ENCODE measurements at places on chromosomes 3 and 15.

DNA sequence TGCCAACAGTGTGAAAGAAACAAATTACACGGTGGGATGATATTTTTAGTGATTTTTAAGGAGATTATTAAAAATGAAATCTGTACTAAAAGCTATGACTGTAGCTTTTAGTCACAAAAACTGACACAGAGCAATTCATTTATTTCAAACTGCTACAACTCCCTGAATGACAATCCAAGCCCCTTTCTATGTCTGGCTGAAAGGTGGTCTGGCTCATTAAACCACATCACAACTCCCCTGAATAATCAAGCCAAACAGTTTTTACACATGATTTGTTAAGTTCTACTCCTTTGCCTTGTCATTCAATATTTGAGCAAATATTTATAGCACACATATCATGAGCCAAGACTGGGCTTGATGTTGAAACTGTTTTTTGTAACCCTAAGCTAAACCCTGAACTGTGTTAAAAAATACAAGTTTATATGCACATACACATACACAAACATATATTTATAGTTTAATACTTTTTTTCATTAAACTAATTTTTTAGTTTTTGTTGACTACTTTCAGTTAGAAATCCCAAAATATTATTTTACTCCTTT, 125.5 kb downstream of the RBMS3 start:
- no peak for DNase-seq

GRCh38 chr3:127133971-127134370, 59.0 kb upstream of the PRR23E start:
- DNase-seq: no peak

GRCh38 chr3:127629467-127630403, 750 bp downstream of the PODXL2 start:
- peak; percentile 16 for DNase-seq

DNA sequence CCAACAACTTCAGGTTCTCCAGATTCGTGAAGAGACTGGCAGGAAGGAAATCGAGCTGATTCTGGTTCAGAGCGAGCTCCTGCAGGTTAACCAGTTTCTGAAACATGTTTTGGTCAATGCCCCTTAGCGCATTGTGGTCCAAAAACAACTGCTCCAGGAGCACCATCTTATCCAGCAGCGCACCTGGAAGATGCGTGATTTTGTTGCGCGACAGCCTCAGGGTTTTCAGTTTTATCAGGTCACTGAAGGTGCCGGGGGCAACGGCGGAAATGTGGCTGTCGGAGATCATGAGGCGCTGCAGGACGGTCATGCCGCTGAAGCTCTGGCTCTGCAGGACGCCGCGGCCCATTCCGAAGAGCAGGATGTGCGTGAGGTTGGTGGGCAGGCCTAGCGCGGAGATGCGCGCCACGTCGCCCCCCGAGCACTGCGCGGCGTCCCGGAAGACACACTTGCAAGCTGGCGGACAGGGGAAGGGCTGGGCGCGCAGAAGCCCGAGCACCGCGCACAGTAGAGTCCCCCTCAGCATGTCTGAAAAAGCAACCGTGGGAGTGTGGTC, 1.2 kb downstream of the GP5 start:
- DNase-seq: peak; percentile 23

DNA sequence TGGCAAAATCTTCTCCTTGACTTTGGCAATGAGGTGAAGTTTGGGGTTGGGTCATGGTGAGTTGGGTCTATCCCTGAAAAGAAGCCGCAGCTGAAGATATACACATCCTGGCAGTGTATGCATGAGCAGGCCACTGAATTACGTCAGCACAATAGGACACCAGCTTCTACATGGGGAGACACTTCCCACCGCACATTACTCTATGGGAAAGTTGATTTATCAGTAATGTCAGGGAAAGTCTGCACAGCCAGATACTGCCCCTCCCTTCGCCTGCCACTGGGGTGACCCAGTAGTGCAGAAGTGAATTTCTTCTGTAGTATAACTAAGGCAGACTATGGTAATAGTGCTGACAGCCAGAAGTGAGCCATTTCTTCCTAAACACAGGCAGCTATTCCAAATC, 245.0 kb downstream of the NTRK3 start:
- no peak for DNase-seq
